ENCODE measurements at places on chromosomes 1 and 21. TPM values are rescaled to one million over a fixed set of nuclear protein-coding genes. Genes with fewer than 3 reads are reported as not detected.

DNA sequence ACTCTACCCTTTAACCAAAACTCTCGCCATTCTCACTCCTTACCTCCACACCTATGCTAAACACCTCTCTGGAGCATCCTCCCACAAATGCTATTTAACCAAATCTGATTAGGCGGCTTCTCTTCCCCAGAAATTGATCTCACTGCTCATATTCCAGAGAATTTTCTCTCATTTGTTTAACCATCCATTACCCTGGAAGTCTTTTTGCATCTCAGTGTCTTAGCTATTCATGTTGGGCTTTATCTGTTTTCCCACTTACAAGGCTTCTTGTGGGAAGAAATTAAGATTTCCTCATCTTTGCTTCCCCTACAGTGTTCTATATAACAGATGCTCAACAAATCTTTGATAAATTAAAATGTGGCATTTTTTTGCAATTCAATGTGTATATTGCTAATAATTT is 45.5 kb downstream of the MYSM1 start:
- H3K4me1 ChIP-seq = peaks cover 16% of the 10 kb centered on the region
- H3K27me3 ChIP-seq = peaks cover 2% of the 10 kb centered on the region
- peak overlapping the region; percentile 47 for H3K27ac ChIP-seq

DNA sequence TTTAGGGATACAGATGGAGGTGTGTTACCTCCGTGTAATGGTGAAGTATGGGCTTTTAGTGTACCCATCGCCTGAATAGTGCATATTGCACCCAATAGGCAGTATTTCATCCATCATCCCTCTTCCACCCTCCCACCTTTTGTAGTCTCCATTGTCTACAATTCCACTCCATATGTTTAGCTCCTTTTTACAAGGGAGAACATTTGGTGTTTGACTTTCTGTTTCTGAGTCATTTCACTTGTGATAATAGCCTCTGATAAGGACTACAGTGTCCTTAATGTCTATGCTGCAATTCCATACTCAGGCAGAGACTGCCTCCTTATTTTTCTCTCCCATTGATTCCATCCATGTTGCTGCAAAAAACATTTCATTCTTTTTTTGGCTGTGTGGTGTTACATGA is 48.7 kb downstream of the OVGP1 start:
- H3K27ac ChIP-seq = no peak overlapping the region
- no peak overlapping the region for H3K4me3 ChIP-seq
- DNase-seq = no peak
- peaks cover 13% of the 10 kb centered on the region for H3K27me3 ChIP-seq
- H3K36me3 ChIP-seq = no peaks in the 10 kb centered on the region

DNA sequence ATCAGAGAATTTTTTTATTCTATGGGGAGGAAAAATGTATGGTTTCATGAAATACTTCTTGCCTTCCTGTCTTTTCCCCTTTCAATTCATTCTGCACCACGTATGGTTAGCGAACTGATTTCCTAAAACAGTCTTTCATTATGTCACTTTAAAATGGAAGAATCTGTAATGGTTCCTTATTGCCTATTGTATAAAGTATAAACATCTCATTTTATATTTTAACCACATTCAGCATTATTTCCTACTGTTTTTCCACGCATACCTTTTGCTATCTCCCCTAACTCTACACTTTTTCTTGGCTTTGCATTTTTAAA is 232.3 kb upstream of the B3GALT2 start:
- H3K27me3 ChIP-seq = no peaks in the 10 kb centered on the region
- H3K36me3 ChIP-seq = no peaks in the 10 kb centered on the region
- peaks cover 21% of the 10 kb centered on the region for H3K4me1 ChIP-seq
- no peak for DNase-seq

DNA sequence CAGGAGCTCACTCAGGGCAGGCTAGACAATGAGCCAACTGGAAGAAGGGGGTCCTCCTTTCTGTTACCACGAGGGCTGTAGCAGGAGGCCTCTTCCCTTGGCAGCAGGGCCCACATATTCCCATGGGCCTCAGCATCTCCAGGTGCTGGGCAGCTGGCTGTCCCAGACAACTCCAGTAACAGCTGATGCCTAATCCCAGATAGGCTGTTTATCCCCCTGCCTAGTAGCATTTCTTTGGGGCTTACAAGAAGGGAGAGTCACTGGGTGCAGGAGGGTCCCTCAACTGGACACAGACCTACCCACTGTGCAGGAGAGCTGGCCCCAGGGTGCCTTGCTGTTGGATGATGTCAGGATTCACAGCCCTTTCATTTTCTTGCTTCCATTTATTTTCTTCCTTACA is 278.2 kb downstream of the DSCAM start:
- H3K27ac ChIP-seq = no peak overlapping the region
- H3K4me1 ChIP-seq = no peaks in the 10 kb centered on the region
- DNase-seq = no peak
- no peak overlapping the region for H3K4me3 ChIP-seq

DNA sequence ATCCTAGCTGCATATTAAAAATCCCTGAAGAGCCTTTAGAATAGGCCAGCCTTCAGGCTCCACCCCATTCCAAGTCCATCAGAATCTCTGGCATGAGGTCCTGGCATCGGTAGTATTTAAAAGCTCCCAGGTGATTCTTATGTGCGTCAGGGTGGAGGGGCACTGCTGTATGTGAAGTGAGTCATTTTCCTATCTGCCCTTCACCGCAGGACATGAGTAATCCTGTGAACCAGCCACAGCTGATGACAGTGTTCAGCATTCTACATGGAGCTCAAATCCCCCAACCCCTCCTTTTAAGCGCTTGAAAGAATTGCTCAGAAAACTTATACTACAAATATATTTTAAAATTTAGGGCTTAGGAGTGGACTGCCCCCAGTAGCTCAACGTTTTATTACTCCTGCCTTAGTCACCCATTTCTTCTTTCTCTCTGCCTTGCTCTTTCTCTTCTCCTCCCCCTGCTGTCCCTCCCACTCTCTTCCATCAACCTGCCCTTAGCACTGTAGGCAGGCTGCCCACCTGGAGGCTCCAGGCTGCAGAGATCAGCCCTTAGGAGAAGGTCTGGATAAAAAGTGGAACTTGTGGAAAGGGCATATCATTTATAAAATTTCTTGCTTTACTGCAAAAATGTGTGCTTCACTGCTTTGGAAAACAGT is 73.8 kb upstream of the ZNF281 start:
- peaks cover 3% of the 10 kb centered on the region for H3K27me3 ChIP-seq
- H3K4me3 ChIP-seq = no peak overlapping the region
- H3K4me1 ChIP-seq = no peaks in the 10 kb centered on the region

FALEC gene
- polyA plus RNA-seq = not detected

REN gene
- not detected for polyA plus RNA-seq

CLDN19 gene
- polyA plus RNA-seq = not detected

CNKSR1 gene
- polyA plus RNA-seq = not detected

AQP10 gene
- polyA plus RNA-seq = 0.24 TPM
